ENCODE measurements at places on chromosomes 12 and 14. TPM values are rescaled to one million over a fixed set of nuclear protein-coding genes. Genes with fewer than 3 reads are reported as not detected.

Gene CHGA
- not detected for total RNA-seq

Gene SLC5A8
- not detected for total RNA-seq

Gene KRT73
- not detected for total RNA-seq

Gene CCDC175
- total RNA-seq, result not detected

Gene RNASE1
- 654 TPM for total RNA-seq

Gene SSTR1
- 0.83 TPM for total RNA-seq

Gene CLEC4D
- total RNA-seq, result not detected

Gene KRT6C
- not detected for total RNA-seq

Gene AQP6
- not detected for total RNA-seq

Gene GRIN2B
- total RNA-seq, result not detected

Gene RERGL
- total RNA-seq, result 0.72 TPM

Gene DCP1B
- 5.4 TPM for total RNA-seq

Gene KIAA0586
- 11.3 TPM for total RNA-seq

Gene P2RX7
- total RNA-seq, result 0.58 TPM

Gene IL31
- not detected for total RNA-seq

Gene LPAR5
- total RNA-seq, result 11.7 TPM

Gene PRIM1
- 3.3 TPM for total RNA-seq

Gene GPHN
- total RNA-seq, result 25.4 TPM
